C1 segment of cervical spinal cord (tissue), 14 donors: ENCODE measurements at places on chromosomes 6 and 20.
A peak's percentile ranks its signal among the peaks of the same experiment; 100 is the strongest.

- DNase-seq, result no peak
Observed at GRCh38 chr6:7725412-7725811, 487 bp upstream of the BMP6 start.

DNA sequence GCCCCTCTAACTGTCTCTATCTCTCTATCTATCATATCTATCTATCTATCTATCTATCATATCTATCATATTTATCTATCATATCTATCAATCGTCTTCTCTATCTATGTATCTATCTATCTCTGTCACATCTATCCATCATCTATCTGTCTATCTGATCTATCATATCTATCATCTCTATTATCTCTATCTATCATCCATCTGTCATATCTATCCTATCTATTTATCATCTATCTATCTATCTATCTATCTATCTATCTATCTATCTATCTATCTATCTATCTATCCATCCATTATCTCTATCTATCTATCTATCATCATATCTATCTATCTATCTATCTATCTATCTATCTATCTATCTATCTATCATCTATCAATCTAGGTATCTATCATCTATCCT, 638.0 kb downstream of the DHX35 start:
- no peak for DNase-seq

- DNase-seq, result no peak
Observed at GRCh38 chr20:53923566-53924369, 146.6 kb downstream of the BCAS1 start.

GRCh38 chr6:41780551-41781365, at the start of gene PRICKLE4:
Gene PRICKLE4, plus strand, starts transcription at chr6:41780782. Its CDS starts 2,692 bp downstream, at chr6:41783474.
- DNase-seq, result peak; percentile 15

GRCh38 chr6:3723966-3724365, 27.5 kb downstream of the PXDC1 start:
- DNase-seq, result no peak
